NCI-H2107 (cell line): ENCODE measurements at places on chromosomes 11 and 22.

GRCh38 chr11:121463689-121464335 is 11.0 kb upstream of the SORL1-AS1 start:
- no peak for DNase-seq

DNA sequence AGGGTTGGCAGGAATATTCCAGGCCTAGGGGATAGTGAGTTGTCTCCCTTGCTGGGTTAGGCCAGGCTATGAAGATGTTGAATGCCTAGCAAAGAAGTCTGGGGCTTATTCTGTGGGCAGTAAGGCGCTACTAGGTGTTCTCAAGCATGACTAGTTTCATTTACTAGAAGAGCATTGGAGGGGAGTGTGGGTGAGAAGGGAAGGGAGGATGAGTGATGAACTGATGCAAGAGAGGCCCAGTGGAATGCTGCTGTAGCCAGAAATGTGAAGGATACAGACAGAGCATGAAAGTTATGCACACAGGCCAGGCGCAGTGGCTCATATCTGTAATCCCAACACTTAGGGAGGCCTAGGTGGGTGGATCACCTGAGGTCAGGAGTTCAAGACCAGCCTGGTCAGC is 33.5 kb downstream of the POU2F3 start:
- DNase-seq: no peak

GRCh38 chr22:22068657-22069056 is 86.1 kb upstream of the TOP3B start:
- DNase-seq: no peak

- DNase-seq: no peak
These were observed at the start of gene HEPHL1 for GRCh38 chr11:94020777-94021481. Gene HEPHL1 (plus strand): TSS chr11:94021354. CDS start chr11:94021369, 15 bp downstream.
